ENCODE measurements at places on chromosomes 11 and 22.

- no peak for DNase-seq
Measured at GRCh38 chr11:44467931-44468330, 97.5 kb upstream of the CD82 start.

DNA sequence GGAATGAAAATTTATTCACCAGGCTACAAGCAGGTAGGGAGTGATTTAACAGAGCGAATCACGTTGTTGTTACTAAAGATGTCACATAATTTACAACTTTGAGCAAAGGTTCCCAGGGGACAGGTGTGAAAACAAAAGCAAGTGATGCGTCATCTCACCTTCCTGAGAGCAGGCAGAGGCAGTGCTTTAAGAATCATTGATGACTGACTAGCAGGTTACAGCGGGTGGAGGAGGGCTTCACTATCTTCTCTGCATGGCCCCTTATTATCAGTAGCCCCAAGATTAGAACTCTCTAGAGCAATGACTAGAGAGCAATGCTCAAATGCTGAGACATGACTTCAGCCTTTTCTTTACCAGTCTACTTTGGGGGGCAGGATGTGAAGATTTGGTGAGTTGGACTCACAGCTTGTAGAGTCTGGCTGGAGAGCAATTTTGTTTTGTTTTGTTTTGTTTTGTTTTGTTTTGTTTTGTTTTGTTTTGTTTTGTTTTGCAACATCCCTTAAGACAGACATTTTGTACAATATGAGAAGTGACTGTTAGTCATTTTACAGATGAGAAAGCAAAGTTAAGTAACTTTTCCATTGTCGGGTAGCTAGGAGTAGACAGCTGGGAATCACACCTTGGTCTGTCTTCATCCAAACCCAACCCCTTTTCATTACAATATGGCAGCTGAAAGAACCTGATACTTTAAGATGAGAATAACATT is 84.8 kb downstream of the SLC1A2 start:
- no peak for DNase-seq

DNA sequence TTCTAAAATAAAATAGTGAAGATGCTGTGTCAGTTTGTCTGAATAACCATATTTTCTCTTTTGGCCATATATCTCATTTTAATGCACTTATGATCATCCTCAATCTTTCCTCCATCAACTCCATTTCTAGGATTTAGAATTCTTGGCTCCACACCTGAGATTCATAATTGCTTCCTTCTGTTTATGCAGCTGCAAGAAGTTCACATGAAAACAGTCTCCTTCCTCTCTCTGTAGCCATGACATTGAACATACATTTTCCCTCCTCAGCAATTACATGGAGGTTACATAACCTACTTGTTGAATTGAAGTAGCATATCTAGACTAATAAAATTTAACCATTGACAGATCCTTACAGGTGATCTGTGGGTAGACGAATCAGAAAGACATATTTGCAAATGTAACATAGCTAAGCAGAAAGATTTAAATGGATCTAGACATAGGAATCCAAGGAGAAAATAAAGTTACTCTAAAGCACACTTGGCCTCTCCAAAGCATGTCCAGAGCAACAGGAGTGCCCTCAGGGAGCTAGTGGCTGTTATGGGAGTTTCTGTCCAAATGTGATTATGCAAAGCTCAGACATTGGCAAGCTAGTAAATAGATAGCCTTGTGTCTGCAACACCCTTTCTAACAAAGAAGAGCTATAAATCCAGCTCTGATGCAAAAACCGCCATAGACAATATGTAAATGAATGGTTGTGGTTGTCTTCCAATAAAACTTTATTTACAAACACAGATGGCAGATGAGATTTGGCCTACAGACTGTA is 119.9 kb upstream of the MPPED2 start:
- DNase-seq = no peak

- no peak for DNase-seq
Measured at GRCh38 chr11:119780222-119780953, 51.4 kb upstream of the NECTIN1 start.

GRCh38 chr11:132414451-132414850 is 1044.0 kb downstream of the NTM start:
- DNase-seq = no peak

GRCh38 chr11:118439646-118440045 is 3.4 kb downstream of the KMT2A start:
- no peak for DNase-seq

GRCh38 chr11:120925944-120926343 is 98.0 kb upstream of the TBCEL start:
- DNase-seq = no peak

DNA sequence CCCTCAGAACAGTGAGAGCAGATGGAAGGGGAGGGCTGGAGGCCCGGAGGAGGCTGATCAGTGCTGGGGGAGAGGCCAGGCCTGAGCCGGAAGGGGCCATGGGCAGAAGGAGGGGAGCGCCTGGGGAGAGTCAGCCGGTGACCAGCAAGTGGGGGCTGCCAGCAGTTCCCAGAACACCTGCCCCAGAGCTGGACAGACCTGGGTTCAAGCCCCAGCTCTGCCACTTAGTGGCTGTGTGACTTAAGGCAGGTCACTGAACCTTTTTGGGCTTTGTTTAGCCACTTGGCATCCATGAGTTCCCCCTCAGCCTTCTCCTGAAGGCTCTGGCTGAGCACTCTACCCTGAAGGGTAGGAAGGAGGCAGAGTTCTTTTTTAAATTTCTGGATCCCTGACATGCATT is 17.4 kb downstream of the WNT11 start:
- no peak for DNase-seq

DNA sequence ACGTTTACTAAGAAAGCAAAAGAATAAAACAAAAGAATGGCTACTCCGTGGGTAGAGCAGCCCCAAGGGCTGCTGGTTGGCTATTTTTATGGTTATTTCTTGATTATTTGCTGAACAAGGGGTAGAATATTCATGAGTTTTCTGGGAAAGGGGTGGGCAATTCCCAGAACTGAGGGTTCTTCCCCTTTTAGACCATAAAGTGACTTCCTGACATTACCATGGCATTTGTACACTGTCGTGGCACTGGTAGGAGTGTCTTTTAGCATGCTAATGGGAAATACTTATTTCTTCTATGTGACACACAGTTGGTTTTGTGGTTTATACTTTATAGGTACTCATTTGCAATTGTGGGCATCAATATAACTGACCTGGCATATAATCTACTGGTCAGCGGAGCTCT is 56.3 kb downstream of the SLN start:
- DNase-seq = no peak

DNA sequence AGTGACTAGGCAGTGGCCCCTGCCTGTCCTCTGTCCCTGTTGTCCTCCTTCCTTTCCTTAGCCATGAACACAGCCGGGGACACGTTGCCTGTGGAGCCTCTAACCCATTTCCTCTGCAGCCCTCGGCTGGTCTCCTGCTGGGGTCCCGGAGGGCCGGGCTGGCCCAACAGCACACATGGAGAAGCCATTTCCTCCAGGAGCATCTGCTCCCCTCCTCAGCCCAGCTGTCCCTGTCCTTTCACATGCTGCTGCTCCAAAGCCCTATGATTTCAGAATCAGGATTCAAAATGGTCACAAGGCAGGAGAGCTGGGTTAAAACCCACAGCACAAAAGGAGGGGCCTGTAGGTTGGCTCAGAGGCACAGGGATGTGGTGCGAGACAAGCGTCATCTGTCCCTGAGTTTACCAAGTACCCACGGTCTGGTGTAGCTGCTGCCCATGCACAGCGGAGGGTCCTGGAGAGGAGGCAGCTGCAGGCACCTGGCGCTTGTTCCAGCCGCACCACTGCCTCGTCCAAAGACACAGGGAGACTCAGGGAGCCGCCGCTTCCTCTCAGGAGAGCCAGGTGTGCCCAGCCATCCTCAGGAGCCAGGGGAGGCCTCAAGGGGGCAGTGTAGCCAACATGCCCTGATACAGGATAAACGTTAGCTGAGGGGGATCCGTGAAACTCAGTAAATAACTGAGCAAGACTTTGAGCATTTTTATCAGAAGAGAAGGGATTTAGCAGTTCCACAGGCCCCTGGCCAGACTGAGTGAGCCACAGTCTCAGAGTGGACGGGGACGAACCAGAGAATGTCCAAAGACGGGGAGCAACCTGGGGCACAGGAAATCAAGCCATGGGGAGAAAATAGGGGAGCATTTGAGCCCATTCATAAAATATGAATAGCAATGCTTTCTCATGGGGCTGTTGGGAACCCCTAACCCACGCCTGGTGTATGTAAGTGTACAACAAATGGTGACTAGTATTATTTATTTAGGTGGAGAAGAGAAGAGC is 3.9 kb upstream of the VSIG10L2 start:
- no peak for DNase-seq

DNA sequence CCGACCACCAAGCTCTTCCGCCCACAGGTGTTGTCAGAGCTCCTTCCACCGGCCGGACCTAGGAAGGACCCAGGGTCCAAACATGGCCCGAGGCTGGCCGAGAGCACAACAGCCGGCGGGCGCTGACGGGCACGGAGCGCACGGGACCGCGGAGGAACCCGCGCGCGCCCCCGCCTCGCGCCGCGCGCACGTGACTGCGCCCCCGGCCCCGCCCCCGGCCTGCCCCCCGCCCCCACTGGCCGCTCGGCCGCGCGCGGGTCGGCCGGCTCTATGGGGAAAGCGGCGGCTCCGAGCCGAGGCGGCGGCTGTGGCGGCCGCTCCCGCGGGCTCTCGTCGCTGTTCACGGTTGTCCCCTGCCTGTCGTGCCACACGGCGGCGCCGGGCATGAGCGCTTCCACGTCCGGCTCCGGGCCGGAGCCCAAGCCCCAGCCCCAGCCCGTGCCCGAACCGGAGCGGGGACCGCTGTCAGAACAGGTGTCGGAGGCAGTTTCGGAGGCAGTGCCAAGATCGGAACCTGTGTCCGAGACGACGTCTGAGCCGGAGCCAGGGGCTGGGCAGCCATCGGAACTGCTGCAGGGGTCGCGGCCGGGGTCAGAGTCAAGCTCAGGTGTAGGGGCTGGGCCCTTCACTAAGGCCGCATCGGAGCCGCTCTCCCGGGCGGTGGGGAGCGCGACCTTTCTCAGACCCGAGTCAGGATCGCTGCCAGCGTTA is at the start of gene OSBP2:
OSBP2 (plus strand) TSS at position 235 of the 711 bp plus-strand sequence; CDS start at position 271, 36 bp downstream.
- no peak for DNase-seq

DNA sequence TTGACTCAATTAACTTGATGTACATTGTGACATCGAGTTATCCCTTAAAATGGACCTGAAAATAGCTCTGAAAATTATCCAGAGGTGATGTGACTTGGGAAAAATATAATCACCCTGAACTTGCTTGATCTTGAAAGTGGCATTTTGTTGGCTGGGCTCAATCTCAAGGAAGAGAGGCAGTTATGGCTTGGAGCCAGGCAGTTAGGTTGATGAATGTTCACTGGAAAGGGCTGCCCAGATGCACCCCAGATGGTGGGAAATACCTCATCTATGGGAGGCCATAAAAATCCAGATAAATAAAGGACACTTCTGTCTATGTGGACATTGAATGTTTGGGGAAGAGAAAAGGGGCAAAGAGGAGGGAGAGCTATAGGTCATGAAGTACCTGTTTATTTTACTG is 55.7 kb upstream of the OR5AN1 start:
- DNase-seq = no peak

DNA sequence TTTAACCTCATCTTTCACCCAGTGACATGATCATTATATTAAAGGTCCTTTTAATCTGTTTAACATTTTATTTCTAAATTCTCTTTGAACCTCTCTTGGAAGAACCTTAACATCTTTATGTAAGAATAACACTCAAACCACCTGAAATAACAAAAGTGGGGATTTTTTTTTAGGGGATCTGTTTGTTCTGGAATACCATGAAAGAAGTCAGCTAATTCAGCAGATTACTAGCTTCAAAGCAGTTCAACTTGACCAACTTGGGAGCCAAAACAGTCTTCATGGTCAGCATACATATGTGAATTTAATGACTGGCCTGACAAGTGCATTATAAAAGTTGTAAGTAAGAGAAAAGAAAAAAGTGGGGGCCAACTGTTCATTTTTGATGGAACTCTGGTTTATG is 52.3 kb downstream of the CCDC34 start:
- DNase-seq = no peak

- no peak for DNase-seq
Measured at GRCh38 chr11:20362481-20362880, 1.0 kb upstream of the HTATIP2 start.

- DNase-seq = no peak
Measured at GRCh38 chr11:104152941-104153505, 10.9 kb downstream of the PDGFD start.

- no peak for DNase-seq
Measured at GRCh38 chr22:47155131-47155885, 392.9 kb downstream of the TBC1D22A start.
